Left lung (tissue), 14 donors: ENCODE measurements at places on chromosomes 11 and 22. TPM values are rescaled to one million over a fixed set of nuclear protein-coding genes. Genes with fewer than 3 reads are reported as not detected.

DNA sequence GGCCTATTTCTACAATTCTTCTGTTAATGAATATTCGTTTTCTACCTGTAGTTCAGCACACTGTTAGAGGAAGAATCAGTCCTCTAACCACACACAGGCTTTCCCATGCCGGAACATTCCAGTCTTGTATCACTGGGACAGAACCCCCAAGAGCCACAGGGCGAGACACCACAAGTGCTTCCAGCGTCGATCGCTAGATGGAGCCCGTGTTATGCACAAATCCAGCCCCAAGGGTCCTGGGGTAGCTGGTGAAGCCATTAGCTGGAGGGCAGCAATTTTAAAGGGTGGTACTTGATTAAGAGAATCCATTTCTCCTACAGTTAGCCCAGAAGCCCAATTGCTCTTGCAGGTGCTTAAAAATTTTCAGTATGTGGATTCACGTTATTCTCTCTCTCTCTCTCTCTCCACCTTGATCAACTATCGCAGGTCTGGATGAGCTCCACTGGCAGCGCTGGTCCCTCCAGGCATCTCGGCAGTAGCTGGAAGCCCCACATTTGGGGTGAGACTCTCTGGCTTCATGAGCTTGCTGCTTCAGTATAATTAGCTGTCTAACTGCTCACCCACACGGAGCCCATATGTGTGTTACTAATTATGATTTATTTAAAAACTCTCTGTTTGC is 148.2 kb upstream of the SNX19 start:
- DNase-seq = no peak

DNA sequence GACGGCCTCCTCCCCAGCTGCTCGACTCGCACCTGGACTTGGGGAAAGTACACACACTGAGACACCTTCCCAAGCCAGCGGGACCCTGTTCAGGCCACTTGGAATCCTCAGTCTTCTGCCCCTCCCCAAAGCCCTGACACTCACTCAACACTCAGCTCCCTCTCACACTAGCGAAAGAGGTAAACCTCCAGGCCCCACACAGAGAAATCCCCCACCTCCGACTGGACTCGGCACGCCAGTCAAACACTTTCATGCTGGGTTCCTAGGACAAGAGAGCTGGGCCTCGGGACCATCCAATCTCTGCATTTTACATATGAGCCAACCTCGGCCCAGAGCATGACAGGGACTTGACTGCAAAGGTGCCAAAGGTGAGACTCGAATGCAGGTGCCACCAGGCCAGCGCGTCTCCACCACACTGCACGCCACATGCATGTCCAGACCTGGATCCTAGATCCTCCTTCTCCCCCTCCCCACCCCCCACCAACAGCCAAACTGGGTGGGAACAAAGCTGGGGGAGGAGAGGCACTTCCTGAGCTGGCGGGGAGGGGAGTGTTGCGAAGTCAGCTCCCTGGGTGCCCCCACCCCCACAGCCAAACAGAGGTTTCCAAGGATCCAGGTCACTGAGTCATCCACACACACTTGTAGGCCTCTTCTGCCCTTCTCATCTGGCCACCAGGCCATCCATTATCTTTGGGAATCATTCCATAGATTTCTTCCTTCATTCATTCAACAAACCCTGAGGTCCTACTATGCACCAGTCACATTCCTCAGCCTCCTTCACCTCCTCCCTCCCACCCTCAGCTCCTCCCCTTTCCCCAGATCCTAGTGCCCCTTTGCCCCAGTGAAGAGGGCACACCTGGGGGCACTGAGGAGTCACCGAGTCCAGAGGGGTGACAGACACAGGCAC is 10.7 kb upstream of the CD5 start:
- DNase-seq = no peak

DNA sequence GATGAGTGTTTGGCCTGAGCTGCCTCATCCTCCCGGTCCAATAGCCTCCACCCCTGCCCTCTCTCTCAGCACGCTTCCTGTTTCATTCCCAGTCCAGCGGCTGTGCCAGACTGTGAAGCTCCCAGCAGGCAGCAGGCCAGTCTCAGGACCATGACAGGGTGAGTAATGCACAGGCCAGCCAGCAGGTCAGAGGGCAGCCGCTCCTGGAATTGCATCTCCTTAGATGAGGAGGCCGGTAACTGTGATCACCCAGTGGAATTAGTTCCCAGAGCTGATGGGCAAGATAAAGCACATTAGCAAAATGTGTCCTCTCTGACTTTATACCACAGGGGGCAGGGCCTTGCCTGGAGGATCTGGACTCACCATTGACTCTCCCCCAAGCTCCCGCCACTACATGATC is 251.2 kb downstream of the ETS1 start:
- no peak for DNase-seq

DNA sequence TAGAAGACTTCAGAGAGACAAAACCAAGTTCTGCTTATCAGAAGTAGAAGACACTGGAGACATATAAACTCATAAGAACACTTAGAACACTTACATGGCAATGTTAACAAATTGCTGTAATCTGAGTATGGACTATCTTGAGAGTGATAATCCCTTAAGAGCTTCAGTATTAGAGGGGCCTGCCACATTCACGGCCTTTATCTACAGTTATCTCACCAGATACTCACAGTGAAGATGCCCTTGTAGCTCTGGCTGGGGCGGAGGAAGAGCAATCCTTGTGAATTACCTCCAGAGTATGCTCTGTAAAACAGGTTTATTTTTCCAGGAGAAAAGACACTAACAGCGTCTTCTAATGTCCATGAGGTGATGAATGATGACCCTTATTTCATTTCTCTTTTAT is 762.8 kb downstream of the FAM181B start:
- DNase-seq = no peak

- no peak for DNase-seq
Measured at GRCh38 chr11:120432056-120433018, 79.2 kb upstream of the GRIK4 start.

- no peak for DNase-seq
Measured at GRCh38 chr11:66951135-66951534, 7.0 kb downstream of the PC start.

GRCh38 chr11:38060920-38061319 is 1462.9 kb upstream of the RAG2 start:
- DNase-seq = no peak

GRCh38 chr11:122734848-122735496 is 79.5 kb downstream of the UBASH3B start:
- DNase-seq = no peak

APLNR gene
- 187 TPM for polyA plus RNA-seq

DNA sequence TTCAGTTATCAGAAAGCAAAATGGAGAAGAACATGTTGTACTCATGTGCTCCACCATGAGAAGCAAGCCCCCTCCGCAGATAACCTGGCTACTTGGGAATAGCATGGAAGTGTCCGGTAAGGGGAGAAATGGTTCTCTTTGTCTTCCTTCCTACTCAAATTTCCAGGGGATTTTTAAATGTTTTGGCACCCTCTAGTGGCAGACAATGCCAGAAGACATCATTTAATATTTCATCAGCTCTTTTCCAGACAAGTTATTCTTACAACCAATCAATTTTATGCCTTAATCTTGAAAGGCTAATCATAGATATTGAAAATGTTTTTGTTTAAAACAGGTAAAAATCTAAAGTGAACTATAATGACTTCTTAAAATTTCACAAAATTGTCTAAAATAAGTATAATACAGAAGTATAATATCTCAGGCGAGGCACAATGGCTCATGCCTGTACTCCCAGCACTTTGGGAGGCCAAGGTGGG is 15.7 kb downstream of the CRTAM start:
- peak; percentile 72 for DNase-seq
